Effector CD4-positive, alpha-beta T cell (primary cell): ENCODE measurements at places on chromosomes 1 and 21.

GRCh38 chr1:201713086-201713810, 115.7 kb upstream of the IPO9 start:
- DNase-seq: no peak

DNA sequence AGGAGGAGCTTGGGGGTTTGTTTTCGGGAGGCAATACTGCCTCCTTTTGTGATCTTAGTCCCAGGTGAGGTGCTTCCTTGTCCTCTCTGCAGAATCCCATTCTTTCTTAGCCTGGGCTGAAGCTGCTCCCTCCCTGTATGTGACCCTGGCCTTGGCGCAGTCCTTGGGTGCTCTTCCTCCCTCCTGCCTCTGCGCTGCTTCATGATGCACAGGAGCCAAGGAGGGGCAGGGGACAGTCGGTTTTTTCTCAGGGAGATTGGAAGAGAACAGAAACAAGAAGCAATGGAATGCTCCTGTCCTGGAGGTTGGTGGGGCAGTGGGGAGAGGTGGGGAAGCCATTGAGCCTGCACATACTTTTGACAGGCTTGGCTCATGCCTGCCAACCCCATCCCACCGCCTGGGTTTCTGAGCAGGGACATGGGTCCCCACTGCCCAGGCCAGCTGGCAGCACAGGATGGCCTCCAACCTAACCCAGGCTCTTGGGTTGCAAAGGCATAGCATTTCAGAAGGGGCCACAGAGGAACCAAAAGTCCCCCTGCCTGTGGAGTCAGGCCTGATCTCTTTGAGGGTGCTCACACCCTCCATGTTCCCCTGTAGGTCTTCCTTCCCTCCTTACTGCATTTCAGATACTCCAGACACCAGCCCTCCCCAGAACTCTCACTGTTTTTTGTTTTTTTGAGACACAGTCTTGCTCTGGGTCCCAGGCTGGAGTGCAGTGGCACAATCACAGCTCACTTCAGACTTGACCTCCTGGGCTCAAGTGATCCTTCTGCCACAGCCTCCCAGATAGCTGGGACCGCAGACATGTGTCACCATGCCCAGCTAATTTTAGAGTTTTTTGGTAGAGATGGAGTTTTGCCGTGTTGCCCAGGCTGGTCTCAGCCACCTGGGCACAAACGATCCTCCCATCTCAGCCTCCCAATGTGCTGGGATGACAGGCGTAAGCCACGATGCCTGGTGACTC, 16.1 kb downstream of the IL6R start:
- no peak for DNase-seq

DNA sequence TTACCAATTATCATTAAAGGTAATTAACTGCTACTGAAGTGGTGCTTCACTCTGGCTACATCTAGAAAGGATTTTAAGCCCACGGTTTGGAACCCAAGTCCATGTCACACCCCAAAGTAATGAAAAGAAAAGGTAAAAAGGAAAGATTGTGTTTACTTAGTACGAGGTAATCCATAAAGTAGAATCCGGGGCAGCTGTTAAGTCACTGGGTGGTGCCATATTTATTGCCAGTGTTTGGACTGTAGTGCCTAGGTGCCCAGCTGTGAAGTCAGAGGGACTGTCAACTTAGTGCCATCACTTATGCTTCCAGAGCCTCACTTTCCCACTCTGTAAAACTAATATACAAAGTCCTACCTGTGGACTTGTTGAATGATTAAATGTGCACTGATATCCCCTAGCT, 52.2 kb upstream of the GRHL3 start:
- DNase-seq: no peak

DNA sequence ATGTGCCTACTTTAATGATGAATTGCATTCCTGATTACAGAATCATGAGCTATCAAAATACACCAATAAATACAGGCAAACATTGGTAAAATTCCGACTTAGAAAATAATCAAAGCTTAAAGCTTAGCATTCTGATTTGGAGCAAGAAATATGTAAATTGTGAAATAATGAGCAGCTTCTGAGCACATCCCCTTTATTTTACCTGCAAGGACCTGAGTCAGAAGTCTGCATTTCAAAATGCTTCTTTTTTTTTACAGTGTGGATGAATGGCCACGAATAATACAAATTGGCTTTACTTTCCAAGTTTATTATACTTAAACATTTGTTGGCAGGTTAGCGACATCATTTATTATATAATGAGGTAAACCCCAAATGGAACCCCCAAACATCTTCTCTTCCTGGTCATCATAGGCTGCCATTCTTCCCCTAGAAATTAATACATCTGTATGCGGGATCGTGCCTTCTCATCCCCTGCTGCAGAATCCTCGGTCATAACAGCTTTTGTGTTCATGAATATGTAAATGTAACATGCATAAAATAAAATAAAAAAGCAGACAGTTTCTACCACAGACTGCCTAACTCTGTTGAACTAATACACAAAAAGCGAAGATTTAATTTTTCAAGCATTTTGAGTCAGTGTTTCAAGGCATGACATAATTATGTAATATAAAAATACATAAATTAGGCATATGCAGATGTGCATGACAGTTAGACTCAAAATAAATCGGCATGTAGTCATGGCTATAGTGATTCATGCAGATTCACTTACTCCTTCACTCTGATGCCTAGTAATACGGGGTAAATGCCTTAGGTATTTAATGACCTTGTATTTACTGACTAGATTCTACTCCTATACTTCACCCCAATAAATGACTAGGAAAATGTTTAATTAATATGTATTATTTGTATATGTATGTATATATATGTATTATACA, 339.7 kb downstream of the USP25 start:
- DNase-seq: no peak

- DNase-seq: no peak
Measured at GRCh38 chr1:42017259-42017658, 98.5 kb upstream of the HIVEP3 start.

DNA sequence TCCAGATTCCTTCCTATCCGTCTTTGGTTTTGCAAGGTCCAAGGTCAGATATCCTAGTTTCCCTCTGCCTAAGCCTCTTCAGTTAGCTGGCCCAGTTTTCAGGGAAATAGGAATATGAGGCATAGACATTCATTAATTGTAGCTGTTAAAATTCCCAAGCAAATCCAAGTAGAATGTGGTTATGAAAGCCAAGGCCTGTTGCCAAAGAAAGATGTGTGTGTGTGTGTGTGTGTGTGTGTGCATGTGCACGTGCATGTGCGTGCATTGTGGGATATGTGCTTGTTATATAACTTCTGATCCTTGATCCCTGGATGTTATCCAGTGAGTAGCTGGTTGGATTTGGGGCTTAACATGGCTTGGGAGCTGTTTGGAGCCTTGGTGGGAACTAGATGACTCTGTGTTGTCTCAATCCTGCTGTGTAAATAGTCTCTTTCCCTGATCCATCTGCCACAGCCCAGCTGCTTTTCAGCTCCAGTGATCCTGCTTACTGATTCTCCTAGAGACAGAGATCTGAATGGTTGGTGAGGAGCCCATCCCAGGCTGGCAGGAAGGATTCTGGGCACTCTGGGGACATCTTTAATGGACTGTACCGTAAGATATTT, 70.6 kb upstream of the GCLM start:
- DNase-seq: no peak

- no peak for DNase-seq
Measured at GRCh38 chr1:89100412-89100811, 25.5 kb downstream of the GBP2 start.
